ENCODE measurements at places on chromosomes 6 and 20.

GRCh38 chr6:5630636-5631035, 369.3 kb downstream of the FARS2 start:
- no peak for DNase-seq

GRCh38 chr6:39896701-39897100, 37.6 kb downstream of the MOCS1 start:
- no peak for DNase-seq

DNA sequence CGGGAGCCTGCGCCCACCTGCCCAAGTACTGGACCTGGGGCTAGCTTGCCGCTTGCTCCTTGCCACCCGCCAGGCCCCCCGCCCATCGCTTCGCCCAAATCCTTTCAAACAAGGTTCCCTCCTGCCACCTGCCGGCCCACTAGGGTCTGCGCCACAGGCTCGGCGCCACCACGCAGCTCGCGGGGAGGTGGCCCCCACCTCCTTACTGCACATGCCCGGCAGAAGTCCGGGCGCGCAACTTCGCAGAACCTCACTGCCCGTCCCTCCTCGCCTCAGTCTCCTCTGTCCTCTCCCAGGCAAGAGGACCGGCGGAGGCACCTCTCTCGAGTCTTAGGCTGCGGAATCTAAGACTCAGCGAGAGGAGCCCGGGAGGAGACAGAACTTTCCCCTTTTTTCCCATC, 11.2 kb downstream of the GNAS-AS1 start:
- DNase-seq, result peak; percentile 64

GRCh38 chr20:56872620-56873458, 243.7 kb downstream of the TFAP2C start:
- DNase-seq, result no peak

GRCh38 chr6:54353975-54354374, 45.7 kb downstream of the TINAG start:
- DNase-seq, result no peak

DNA sequence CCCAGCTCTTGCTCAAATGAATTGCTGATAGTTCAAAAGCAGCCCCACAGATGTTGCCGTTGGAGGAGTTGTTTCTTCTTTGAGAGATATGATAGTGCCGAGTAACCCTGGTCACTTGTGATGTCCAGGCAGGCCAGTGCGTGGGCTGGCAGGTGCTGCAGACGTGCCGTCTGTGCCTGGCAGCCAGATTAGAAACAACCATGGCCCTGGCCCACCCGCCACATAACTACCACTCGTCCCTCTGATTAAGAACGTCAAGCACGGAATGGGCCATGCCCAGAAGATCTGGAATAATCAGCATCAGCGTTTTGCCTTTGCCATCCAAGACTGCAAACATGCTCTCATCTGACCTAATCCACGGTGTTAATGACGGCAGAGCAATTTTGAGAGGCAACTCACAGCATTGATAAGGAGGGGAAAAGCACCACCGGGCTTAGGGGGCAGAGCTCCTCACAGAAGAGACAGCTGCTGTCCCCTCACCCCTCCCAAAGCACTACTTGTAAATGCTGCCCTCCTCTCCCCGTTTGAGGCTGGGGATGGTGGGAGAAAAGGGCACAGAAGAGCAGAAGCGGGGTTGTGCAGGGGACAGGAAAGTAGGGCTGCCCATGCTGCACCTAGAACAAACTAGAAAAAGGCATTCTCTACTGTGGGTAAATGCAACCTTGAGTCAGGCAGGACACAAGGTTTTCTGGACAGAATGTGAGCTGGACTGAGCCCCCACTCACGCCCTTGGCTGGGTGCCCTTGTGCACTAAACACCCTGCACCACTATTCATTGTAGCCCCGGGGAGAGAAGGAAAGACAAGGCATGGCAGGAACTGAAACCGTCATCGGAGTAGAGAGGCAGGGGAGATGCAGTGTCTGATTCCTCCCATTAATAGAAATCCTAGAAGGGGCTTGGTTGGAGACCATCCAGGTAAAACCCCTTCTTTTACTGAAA, 5.3 kb upstream of the CPNE5 start:
- DNase-seq, result peak; percentile 80

GRCh38 chr6:117446861-117447260, 21.1 kb upstream of the ROS1 start:
- no peak for DNase-seq

DNA sequence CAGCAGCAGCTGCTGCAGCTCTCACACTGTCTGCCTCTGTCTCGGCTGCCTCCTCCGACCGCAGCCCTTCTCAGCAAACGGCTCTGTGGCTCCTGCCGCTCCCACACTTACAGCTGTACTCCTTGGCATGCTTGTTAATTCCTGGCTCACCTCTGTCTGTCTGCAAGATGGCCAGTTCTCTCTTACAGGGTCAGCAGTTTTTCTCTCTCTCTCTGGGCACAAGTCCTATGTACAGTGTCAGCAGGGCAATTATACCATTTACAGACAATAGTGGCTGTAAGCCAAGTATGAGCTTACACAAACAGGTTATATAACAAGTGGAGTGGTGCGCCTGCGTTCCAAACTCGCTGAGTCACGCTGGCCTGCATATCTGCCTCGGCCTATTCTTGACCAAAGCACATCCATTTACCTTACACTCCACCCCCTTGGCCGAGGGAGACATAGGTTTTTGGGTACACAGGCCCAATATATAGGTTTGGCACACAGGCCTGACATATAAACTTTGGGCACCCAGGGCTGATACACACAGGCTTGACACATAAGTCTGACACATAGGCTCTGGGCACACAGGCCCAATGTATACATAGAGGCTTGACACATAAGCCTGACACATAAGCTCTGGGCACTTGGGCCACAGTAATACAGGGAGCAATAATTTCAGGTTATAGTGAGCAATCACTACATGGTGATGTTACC, 4.4 kb downstream of the ZKSCAN3 start:
- peak; percentile 62 for DNase-seq

DNA sequence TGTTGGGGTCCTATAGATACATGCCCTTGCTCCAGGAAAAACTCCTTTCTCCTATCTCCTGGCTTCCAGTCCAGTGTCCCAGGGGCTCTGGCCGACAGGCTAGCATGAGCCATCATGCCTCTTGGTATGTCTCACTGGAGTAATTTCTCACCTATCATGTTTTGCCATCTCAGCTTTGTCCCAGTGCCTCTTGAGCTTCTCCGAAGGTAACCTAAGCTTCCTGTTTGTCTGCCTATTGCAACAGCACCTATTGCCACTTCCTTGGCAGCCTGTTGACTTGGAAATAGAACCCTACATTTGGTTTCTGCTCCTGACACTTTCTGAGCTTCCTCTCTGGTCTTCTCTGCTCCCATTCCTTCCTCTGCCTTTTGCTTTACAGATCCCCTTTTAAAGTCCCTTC, 197.7 kb downstream of the KCNQ5 start:
- no peak for DNase-seq

DNA sequence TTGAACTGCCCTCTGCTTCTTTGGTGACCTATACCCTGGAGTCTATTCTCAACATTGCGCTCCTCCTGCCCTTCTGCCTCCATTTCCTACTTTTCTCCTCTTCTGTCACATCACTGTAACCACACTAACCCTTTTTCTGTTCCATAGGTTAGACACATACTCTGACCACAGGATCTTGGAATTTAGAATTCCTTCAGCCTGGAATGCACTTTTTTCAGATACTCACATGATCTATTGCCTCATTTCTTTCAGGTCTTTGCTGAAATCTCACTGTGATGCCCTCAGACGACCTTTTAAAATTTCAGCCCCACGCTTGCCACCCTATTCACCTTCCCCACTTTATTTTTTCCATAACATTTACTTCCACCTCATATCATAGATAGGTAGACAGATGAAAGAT, 5.1 kb downstream of the VNN1 start:
- no peak for DNase-seq

GRCh38 chr6:157575436-157576145, 194.6 kb downstream of the ZDHHC14 start:
- no peak for DNase-seq

DNA sequence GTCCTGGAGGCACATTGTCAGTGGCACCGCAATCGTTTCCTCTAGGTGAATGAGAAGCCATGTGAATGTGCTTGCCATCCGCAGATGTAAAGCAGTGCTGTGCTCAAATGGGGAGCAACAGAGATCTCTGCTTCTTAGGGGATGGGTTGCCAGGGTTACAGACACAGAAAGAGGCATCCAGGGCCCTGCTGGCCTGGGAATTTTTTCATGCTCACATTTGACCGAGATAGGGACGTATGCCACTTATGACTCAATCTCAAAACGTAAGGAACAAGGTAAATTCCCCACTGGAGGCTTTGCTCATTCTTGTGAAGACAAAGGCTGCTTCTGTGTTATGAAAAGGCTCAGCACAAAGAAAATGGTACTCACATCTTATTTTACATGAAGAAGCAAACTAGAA, 11.0 kb downstream of the C6orf118 start:
- DNase-seq, result no peak

DNA sequence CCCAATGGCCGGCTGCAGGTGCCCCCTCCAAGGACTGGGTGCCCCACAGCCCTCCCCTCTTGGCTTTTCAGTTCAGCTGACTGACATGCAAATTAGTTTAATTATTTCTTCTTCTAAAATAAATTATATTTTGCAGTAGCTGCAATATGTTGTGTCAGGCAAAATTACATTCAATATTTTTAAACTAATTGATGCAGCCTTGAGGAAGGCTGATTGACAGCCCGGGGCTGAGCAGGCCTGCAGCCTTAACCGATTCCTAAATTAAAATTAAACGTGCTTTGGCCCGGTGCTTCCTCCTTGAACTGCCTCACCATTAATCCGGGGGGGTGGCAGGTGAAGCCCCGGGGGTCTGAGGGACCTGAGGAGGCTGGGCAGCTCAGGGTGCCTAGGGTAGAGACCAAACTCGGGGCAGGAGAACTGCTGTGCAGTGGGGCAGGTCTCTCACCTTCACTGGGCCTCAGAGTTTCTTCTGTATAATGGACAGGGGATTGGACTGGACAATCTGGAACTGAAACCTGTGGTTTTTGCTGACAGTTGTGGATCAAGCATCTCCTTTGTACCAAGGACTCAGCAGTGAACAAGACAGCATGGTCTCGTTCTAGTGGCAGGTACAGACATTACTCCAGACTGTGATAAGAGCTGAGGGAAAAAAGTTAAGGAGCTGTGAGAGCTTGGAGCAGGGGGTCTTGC, 72.5 kb downstream of the CD40 start:
- no peak for DNase-seq

- DNase-seq, result no peak
Observed at GRCh38 chr6:132205946-132206345, 195.3 kb downstream of the MOXD1 start.

- DNase-seq, result no peak
Observed at GRCh38 chr20:2130683-2131082, 29.1 kb downstream of the STK35 start.

DNA sequence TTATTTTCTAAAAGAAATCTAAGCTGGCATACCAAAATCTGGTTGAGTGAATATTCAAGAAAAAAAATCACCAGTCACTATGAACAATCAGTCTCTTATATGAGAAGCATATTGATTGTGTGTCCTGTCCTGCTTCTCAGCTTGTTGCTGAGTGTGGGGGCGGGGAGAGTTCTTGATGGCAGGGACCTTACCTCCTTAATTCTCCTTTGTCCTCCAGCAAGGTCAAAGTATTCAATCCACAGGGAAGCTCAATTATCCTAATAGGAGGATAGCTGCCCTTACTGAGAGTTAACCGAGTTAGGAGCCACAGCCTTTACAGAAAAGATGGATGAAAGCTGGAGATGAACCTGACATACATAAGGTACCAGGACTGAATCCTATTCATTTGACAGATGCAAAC, 154.0 kb downstream of the LY86 start:
- DNase-seq, result no peak

DNA sequence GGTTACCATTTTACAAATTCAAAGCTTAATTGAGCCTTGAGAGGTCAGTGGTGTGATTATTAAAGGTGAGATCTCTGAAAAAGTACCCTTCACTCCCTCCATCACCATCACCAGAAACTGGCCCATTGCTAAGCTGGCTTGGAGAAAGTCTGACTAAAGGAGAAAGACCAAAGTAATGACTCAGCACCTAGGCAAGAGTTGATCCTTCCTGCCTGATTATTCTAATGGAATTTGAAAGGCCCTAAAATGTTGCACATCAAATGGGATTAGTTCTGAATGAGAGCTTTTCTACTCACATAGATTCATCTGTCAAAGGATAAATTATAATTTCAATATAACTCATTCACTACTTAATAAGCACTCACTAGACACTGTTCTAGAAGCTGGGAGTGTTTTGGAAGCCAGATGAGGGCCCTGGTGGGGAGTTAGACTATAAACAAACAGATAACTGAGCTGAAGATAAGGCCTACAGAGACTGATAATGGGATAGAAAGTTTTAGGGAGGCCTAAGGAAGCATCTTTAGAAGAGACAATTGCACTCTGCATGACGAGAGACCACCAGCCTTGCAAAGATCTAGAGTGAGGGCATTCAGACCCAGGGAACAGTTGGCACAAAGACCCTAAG, 366.7 kb downstream of the SYNE1 start:
- DNase-seq, result no peak

DNA sequence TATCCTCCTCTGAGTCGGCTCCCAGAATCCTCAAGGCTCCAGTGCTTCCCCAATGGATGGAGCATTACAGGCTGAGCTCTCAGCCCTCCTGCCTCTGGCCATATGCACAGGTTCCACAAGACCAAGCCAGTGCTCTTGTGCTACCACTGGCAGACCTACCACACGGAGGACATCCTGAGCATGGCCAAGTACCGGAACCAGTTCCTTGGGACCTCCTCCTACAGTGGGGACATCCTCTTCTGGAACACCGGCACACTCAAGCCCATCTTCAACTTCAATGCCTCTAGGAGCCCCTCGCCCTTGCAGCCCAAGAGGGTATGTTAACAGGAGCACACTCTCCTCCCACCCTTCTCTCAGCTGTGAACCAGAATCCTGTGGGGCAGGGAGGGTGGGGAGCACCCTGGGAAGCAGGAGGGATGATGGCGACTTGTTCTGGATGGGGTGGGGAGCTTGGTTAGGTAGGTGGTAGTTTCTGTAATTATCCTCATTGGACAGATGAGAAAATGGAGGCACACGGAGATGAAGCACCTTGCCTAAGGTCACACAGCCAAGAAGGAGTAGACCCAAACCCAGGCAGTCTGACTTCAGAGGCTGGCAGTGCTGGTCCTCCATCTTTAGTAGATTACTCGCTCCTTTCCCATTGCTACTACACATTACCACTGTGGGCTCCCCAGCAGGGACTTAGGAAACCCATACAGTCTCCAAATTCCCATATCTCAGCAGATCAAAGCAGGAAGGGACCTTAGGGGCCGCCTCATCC, 58.6 kb downstream of the EFCAB8 start:
- no peak for DNase-seq

DNA sequence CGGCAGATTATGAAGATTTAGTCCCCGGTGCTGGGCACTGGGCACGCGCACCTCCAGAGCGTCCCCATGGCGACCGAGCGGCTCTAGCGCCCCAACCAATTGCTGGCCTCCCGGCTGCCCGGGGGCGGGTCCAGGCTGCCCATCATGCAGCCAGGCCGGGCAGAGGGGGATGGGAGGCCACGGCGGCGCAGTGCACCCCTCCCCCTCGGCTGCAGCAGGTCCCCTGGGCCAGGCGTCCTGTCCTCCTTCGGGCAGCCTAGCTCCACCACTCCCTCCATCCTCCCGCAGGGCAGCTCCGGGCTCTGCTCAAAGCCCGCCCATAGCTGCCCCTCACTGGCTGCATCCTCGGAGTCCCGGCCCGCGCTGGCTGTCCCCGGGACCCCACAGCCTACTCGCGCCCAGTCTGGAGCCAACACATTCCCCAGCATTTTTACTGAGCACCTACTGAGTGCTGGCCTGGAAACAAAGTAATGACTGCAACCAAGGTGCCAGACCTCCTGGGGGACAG, 99.4 kb downstream of the ASXL1 start:
- peak; percentile 78 for DNase-seq

- DNase-seq, result no peak
Observed at GRCh38 chr6:167956983-167957492, 40.4 kb upstream of the KIF25 start.

- peak; percentile 27 for DNase-seq
Observed at GRCh38 chr6:81214414-81215091, 537.9 kb downstream of the TENT5A start.
